Stimulated activated CD4-positive, alpha-beta T cell treated with anti-CD3 and anti-CD28 coated beads, Interleukin-15, amount 100 ng/mL, for 48 hours (primary cell): ENCODE measurements at places on chromosomes 1 and 21.

DNA sequence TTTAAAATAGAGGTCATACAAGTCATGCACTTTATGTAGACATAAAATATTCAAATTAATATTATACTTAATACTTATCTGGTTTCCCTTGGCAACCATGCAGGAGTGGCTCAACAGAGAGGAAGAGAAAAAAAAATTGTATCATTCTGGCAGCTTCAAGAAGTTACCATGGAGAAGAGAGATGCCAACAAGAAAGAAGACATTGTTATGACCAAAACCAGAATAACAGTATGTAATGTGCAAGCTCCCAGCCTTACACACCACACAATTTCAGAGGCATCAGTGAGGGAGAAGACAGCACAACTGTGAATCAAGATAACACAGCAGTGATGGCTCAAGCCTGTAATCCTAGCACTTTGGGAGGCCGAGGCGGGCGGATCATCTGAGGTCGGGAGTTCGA is 49.1 kb upstream of the RCOR3 start:
- DNase-seq, result no peak

GRCh38 chr1:84998642-84999280 is 1.8 kb upstream of the MCOLN2 start:
- DNase-seq, result no peak

DNA sequence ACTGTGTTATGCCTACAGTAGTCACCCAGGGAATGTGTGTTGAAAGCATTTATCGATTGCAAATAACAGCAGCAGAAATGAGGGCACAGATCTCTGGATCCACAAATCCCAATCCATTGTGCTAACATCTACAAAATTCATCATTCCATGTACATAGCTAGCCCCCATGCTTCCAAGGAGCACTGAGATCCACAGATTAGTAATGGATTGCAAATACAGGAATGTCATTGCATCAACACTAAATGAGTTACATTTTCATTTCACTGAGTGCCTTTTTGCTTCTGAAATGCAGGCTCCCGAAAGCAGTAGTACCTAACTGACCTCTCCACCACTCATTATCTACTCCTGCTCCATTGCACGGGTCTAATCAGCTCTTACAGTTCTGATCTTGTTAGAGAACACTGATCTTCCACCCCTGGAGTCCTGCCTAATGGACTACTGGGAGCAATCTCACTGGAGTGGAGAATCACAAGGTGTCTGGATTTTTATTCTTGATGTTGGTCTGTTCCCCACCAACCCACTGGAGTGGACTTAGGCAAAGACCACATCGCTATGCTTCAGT is 30.5 kb downstream of the ASTN1 start:
- DNase-seq, result no peak

DNA sequence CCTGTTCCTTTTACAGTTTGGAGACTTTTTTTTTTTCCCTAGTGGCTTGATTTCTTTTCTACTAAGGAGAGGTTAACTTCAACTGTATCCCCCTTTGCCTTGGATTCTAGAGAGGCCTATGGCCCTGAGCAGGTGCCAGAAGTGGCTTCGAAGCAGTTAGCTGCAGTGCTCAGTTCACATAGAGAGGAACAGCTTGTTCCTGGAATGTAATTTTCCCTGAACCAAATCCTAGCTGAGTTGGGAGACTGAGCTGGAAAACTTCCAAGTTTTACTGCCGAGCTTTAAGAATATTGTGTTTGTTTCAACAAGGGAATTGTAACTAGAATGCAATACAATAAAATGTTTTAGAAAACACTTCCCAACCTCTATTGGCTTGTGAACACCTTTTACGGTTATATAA is 17.5 kb downstream of the RD3 start:
- DNase-seq, result no peak

- no peak for DNase-seq
These were observed 3.3 kb upstream of the PCBP3 start for GRCh38 chr21:45640001-45640887.

GRCh38 chr1:34166191-34166624 is 1.2 kb upstream of the CSMD2 start:
- DNase-seq, result no peak
